ENCODE measurements at places on chromosomes 11 and 22. TPM values are rescaled to one million over a fixed set of nuclear protein-coding genes. Genes with fewer than 3 reads are reported as not detected.

FGF19 gene
- total RNA-seq, result not detected

OR2AT4 gene
- not detected for total RNA-seq

FOSL1 gene
- 41.6 TPM for total RNA-seq

EHBP1L1 gene
- 27.2 TPM for total RNA-seq

GGTLC2 gene
- not detected for total RNA-seq

TMPRSS4 gene
- not detected for total RNA-seq

PLAAT3 gene
- total RNA-seq, result 29.4 TPM

MYBPC3 gene
- total RNA-seq, result not detected

TEX12 gene
- total RNA-seq, result 0.43 TPM

PRR33 gene
- not detected for total RNA-seq

OR51G2 gene
- not detected for total RNA-seq

SGSM1 gene
- total RNA-seq, result 0.50 TPM

OR8G1 gene
- not detected for total RNA-seq

SCARF2 gene
- total RNA-seq, result 20.9 TPM

OR6A2 gene
- total RNA-seq, result 0.43 TPM

SLC15A3 gene
- 2.7 TPM for total RNA-seq

FGF3 gene
- total RNA-seq, result not detected

OR2AG1 gene
- total RNA-seq, result not detected

MLC1 gene
- not detected for total RNA-seq

PACSIN3 gene
- total RNA-seq, result 13.0 TPM

BRMS1 gene
- 48.9 TPM for total RNA-seq

ZC3H12C gene
- 22.4 TPM for total RNA-seq

UCP3 gene
- total RNA-seq, result 0.80 TPM

SCGB1D2 gene
- total RNA-seq, result not detected

SLC6A5 gene
- total RNA-seq, result not detected

SPI1 gene
- not detected for total RNA-seq

C11orf97 gene
- not detected for total RNA-seq

CCDC34 gene
- 8.2 TPM for total RNA-seq

PDGFD gene
- total RNA-seq, result 12.2 TPM

KLHL35 gene
- total RNA-seq, result 1.0 TPM

CCDC15 gene
- total RNA-seq, result 7.7 TPM

KCNJ11 gene
- 0.13 TPM for total RNA-seq

ARHGAP8 gene
- not detected for total RNA-seq

MPZL3 gene
- total RNA-seq, result 14.1 TPM

MMP26 gene
- total RNA-seq, result not detected

LDLRAD3 gene
- 24.8 TPM for total RNA-seq

MCHR1 gene
- total RNA-seq, result not detected

C11orf87 gene
- total RNA-seq, result not detected

MYO7A gene
- total RNA-seq, result 0.27 TPM

ZNF215 gene
- 5.9 TPM for total RNA-seq

CDCA5 gene
- 18.0 TPM for total RNA-seq

ACR gene
- total RNA-seq, result 0.80 TPM
